AG04450 (cell line): ENCODE measurements at places on chromosomes 5 and 9.

- no peak for DNase-seq
Observed at GRCh38 chr9:114221706-114222465, 66.5 kb downstream of the COL27A1 start.

DNA sequence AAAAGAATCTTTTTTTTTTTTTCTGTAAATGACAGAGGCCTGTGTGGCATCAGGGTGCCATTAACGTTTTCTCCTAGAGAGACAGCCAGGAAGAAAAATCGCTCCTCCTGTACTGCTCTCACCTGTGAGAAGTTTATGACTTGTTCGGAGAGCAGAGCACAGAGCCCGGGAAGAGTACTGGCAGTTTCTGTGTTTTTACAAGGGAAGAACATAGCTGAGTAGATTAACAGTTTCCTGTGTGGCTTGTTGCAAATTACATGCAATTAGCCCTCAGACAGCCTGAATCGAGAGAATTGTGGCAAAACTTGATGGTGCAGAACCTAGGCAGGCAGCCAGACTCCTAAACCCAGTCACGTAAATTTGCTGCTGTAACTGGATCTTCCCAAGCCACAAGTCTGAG is 32.1 kb downstream of the PRKACG start:
- no peak for DNase-seq

DNA sequence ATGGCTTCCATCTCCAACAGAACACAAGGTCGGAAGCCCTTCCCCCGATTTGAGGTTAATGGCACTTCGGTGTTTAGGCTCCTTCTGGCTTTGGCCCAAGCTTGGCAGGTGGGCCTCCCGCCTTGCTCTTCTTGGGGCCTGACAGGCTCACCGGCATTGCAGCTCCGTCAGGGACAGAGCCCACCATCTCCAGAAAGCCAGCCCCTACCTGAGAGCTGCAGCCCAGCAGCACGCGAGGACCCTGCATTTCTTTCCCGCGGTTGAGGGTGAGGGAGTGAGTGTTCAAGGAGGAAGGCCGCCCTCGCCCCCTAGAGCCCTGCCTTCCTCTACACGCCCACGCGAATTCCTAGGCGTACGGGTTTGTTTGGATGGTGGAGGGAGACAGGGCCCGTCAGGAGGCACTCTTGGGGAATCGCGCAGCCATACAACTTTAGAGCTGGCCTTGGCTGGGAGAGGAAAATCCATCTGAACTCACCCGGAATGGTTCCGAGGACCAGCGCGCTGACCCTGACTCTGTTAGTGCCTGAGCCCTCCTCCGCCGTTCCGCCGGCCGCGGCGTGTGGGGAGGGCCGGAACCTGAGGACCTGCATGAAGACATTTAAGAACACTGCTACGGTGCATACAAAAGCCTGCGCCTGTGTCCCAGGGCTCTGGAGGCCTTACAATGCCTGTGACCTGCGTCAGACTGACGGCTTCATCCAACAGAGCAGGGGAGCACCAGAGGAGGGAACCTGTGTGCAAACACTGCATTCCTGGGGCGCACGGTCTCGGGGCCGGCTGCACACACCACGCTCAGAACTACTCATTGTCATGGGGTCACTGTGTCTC is 73.8 kb downstream of the MRPL36 start:
- DNase-seq = no peak

- no peak for DNase-seq
Observed at GRCh38 chr5:66157046-66157445, 12.9 kb downstream of the SREK1 start.

DNA sequence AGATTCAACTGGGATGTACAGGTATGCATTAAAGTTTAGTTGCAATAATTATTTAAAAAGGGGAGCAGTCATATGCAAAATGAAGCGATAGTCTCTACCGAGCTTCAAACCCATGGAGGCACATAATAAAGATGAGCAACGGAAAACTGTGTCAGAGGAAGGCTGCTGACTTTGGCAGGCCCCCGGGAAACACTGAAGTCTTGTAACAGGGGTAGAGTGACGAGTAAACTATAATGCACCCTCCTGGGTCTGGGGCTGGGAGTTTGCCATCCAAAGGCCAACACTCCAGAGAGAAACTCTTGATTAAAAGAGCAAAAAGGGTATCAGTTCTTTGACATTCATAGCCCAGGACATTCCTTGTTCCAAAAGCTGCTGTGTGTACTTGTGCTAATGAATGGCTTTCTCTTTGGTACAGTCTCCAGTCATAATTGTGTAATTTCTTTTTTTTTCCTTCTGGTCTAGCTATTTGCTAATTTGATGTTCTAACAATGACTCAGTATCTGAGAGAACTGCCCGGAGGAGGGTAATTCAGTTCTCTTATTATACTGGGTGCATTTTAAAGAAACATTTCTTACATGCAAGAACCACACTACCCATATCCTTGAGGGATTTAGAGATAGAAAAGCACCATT is 59.2 kb downstream of the TNC start:
- peak; percentile 36 for DNase-seq

DNA sequence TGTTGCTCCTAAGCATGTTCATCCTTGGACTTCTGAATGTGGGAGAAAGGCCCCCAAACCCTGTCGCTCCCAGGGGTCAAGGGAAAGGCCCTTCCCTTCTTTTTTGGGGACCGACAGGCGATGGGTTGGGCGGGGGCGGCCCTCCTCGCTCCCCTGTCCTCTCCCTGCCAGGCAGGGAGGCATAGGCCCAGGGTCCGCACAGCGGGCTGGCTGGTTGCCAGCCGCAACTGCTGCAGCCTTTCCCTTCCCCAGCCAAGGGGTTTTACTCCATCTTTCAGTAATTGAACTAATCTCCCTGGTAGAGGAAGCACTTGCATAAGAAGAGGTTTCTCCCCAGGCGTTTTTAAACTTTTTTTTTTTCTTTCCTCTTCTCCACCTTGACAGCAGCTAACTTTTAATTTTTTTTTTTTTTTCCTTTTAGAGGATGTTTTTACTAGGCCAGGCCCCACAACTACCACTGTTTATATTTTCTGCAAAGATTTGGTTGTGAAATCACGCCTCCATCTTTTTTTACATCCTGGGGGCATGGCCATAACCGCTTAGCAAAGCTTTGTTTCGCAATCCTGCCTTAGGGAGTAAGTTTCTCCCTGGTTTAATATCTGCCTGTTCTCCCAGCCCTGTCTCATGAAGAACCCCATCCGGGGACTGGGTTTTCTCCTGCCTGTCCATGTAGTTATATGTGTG is 216.9 kb upstream of the ZNF608 start:
- peak; percentile 85 for DNase-seq

DNA sequence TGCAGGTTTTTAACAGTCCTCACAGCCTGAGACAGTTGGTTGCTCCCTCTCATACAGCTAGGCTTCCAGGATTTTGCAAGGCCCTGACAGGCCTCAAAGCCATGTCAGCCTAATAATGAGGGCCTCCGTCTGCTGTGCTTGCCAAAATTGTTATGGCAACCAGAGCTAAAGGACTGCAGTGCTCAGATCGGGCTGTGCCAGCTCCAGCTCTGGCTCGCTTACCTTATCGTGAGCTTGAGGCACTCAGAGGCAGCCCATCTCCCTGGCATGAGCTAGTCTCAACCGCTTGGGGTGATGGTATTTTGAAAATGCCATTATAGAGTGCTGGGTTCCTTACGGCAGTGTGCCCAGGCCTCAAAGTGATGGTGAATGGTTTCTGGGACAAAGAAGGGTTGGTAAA is 8.4 kb downstream of the MTAP start:
- no peak for DNase-seq

GRCh38 chr5:116509483-116510244 is 65.0 kb downstream of the SEMA6A start:
- DNase-seq = no peak

- no peak for DNase-seq
Observed at GRCh38 chr9:114805670-114806525, at the start of gene TNFSF15. Gene TNFSF15, minus strand, starts transcription at chr9:114806039. Its CDS starts 27 bp downstream, at chr9:114806012.
